ENCODE measurements at places on chromosomes 1 and 21.

DNA sequence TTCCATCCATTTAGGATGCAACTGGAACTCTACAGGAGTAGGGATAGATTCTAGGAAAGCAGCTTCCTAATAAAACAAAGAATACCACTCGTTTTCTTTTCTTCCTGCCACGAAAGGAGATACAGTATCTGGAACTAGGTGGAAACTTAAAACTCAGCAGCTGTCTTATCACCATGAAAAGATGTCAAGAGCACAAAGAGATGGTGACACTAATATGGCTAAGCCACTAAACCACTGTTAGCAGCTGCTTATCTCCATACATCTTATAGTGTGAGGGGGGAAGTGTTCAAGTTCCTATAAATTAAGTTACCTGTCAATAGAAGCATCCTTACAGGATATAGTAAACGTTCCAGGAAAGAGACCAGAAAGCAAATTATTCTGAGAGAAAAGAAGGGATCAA is 162.5 kb downstream of the TYW3 start:
- no peak for DNase-seq

GRCh38 chr1:93662481-93663207 is 19.0 kb downstream of the BCAR3 start:
- peak; percentile 50 for DNase-seq

- DNase-seq = no peak
Measured at GRCh38 chr21:41603476-41603875, 95.5 kb upstream of the TMPRSS2 start.

DNA sequence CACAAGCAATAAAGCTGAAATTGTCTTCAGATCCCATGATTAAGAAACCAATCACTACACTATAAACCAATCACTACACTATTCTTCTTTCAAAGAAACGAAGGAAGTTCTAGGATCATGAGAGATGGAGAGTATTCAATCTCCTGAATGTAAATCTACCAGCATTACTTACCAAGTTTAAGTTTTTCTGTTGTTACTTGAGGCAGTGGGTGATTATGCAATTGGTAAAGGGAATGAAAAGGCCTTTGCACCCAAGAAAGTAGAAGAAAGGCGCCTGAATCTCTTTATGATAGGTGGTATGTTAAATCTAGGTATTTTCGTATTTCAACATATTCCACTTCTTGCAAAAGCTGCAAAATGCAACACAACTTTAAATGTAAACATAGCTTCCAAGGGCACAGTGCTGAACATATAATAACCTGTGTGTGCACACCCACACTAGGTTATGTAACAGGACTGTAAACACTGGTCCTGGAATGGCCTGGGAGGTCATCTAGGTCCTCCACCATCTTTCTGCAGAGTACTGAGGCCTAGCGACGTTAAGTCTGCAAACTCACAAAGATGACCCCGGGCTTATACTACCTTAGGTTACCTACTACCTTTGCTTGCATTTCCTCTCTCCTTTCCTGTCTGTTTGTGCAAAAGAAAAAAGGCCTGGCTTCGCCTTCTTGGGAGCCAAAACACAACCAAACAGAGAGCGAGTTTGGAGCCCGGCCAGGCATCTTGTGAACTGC is 1.1 kb upstream of the UAP1 start:
- DNase-seq = no peak

DNA sequence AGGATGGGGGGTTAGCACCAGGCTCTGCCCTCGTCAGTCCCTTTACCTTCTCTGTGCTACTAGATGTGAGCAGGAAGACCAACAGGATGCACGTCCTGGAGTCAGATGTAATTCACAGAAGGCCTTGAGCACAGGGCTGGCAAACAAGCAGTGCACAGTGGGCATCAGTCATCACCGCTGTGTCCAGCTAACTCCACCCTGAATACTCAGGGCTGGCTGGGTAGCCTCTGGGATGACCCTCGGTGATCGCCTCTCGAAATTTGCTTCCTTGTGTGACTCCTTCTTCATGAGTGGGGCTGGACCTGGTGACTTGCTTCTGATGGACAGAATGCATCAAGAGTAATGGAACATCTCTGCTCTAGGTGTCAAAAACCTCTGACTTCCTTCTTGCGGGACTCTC is 92.2 kb upstream of the TMPRSS2 start:
- DNase-seq = no peak

Data from myocyte (in vitro differentiated cells).